ENCODE measurements at places on chromosomes 4 and X.
A peak's percentile ranks its signal among the peaks of the same experiment; 100 is the strongest.

DNA sequence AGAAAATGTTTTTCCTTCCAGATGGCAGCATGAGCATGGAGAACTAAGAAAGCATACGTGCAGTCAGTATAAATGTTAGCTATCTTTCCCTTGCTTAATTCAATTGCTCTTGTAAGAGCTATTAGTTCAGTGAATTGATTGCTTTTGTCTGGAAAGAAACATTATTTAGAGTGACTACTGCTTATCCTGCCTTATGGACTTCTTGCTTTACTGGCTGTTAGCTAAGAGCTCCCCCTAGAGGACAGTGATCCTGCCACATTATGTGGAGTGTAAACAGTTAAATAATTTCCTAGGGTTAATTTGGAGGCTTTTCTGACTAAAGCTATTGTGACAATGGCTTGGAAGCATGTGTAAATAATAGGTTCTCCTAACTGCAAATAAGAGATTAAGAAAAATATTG lies 1402.4 kb downstream of the FAM133A start:
- DNase-seq, result no peak

DNA sequence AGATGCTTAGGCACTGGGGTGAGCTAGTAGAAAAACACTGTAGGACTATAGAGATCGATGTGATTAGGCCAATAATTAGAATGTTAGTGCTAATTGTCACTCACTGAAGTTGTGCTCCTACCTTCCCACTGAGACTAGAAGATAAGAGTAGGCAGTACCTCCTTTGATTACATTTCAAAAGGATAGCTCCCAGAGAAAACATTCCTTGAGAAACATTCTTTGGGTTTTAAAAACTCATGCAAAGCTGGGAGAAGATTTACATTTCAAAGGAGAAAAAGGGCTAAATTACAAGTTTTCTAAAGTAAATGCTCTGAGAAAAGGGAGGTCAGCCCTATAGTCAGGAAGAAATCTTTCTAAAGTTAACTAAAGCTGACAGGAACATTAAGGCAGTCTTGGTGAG lies 860.3 kb upstream of the NDST4 start:
- DNase-seq, result no peak

- no peak for DNase-seq
Measured at GRCh38 chr4:15653420-15653819, 1.7 kb downstream of the FBXL5 start.

GRCh38 chr4:65580551-65580950 lies 89.7 kb downstream of the EPHA5 start:
- no peak for DNase-seq

- DNase-seq, result no peak
Measured at GRCh38 chrX:69133921-69134542, 31.2 kb downstream of the PJA1 start.

DNA sequence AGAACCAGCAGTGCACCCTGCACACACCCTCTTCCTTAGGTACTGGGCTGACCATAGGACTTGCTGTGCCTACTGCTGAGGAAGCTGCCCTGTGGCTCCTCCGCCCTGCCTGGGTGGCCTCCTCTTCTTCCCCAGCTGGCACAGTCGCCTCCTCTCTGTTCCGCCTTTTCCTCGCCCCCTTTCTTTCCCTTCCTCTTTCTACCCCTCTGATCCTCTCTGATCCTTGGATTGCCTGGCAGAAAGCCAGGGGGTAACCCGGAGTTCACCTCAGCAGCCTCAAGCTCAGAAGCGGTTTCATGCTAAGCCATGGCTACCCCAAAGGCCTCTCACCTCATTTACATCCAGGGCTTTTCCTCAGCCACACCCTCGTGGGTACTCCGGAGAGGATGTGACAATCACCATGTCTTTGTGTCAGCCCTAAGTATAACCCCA lies 136.2 kb downstream of the SMIM20 start:
- DNase-seq, result no peak

DNA sequence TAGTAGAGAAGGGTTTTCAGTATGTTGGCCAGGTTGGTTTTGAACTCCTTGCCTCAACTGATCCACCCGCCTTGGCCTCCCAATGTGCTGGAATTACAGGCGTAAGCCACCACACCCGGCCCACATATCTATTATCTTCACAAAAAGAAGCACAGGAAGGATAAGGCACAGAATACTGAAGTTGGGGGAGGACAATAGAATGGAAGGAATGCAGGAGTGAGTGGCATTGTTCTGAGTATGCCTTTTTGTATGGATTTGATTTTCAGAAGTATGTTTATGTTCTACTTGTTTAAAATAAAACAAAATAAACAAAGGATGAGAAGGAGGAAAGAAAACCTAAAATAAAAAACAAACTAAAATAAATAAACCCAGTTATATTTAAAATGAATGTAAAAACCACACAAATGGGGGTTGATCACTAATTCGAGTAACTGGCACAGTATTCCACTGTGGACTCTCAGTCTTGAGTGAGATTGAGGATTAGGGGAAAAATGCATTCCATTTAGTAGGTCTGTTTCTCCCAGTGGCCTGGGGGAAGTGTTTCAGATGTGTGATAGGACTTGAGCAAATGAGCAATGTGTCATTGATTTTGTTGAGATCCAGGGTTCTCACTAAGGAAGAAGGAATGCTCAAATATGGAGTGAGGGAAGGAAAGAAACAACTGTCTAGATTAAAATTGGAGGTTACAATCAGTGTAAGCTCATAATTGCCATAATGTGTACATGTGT lies 109.0 kb upstream of the C1QTNF7 start:
- DNase-seq, result no peak

- no peak for DNase-seq
Measured at GRCh38 chrX:63428348-63428747, 77.2 kb upstream of the SPIN4 start.

- no peak for DNase-seq
Measured at GRCh38 chr4:108361446-108361820, 192.7 kb upstream of the LEF1 start.

DNA sequence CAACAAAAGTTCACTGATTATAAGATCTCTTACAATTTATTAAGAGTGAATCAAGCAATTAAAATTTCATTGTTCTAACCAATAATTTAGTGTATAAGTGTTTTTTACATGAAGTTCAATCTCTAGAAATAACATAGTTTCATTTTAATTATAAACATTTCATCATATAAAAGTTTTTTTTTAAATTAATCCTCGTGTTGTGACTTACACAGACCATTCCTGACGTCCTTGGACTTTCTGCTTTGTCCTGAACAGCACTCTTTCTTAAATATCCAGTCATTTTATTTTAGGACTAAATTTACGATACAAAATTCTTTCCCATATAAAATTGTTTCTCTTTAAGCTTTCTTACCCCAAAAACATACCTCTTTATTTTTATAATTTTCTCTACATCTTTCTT lies 841.7 kb upstream of the POU3F4 start:
- no peak for DNase-seq

DNA sequence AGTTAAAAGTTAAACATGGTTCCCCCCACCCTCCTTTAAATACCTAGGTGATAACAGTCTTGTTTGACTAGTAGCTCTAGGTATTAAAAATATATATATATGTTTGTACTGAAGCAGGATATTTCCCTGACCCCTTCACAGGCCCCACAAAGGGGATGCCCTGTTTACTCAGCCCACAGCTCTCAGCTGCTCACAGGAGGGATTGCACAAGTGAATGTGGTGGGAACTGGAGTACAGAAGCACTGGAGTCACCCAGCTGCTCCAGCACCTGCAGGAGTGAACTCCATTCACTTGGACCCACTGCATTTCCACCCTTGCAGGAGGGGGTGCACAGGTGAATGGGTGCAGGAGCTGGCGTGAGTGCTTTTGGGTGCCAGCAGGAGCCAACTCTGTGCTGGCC lies 99.3 kb upstream of the TLR3 start:
- no peak for DNase-seq

DNA sequence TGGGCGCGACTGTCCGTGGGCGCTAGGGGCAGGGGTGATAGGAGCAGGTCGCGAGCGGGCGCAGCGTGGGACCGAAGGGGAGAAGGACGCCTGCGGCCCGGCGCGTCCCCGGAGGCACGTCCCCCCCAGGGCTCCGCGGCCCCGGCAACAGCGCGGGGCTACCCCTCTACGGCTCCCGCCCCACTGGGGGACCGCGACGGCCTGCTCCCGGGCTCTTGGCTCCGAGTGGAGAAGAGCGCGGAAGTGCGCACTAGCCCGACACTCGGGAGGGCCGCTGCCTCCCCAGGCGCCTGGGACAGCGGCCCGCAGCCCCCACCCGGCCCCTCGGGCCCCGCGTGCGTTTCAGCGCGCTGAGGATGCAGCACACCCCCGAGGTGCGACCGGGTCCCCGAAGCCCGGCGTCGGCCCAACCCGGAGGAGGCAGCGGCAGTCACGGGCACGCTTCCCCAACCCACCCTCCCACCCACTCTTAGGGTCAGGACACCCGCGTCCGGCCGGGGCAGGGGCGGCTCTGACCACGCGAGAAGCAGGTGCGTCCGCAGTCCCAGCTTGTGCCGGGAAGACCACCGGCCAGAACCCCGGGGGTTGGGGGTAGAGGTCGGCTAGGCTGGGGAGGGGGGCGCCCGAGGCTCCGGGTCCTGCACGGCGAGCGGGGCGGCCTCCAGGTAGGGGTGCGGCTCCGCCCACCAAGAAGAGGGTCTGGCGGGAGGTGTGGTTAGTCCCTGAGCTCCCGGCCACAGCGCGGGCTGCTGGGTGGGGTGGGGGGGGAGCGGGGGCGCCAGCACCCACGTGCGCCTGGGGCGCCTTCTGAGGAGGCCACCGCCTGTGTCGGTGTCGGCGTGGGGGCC lies 18.5 kb upstream of the NAT8L start:
- DNase-seq, result peak; percentile 57

GRCh38 chr4:105057370-105058105 lies 89.1 kb upstream of the TET2 start:
- DNase-seq, result peak; percentile 24

- no peak for DNase-seq
Measured at GRCh38 chr4:92128676-92129075, 175.1 kb upstream of the GRID2 start.

DNA sequence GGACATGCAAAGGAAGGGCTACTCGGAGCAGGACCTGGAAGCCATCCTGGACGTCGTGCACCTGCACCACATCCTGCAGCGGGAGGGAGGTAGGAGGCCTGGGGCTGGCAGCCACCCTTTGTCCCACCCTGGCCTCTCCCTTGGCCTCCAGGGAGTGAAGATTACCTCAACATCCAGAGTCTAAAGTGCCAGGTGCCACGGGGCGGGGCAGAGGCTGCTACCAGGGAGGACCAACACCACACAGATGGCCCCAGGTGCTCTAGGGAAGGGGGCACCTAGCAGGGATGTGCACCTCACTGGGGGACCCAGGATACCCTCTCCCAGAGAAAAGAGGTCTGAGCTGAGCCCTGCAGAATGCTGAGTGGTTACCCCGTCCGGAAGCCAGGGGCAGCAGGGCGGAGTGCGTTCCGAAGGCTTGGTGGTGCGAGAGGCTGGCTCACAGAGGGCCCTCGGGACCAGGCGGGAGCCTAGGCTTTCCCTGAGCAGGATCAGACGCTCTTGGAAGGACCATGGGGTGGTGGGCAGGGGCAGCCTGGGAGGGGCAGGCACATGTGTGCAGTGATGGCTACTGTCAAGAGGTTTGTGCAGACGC lies 16.1 kb downstream of the ABCD1 start:
- DNase-seq, result no peak

Data from GM20000 (cell line).